ENCODE measurements at places on chromosomes 16 and 17.

DNA sequence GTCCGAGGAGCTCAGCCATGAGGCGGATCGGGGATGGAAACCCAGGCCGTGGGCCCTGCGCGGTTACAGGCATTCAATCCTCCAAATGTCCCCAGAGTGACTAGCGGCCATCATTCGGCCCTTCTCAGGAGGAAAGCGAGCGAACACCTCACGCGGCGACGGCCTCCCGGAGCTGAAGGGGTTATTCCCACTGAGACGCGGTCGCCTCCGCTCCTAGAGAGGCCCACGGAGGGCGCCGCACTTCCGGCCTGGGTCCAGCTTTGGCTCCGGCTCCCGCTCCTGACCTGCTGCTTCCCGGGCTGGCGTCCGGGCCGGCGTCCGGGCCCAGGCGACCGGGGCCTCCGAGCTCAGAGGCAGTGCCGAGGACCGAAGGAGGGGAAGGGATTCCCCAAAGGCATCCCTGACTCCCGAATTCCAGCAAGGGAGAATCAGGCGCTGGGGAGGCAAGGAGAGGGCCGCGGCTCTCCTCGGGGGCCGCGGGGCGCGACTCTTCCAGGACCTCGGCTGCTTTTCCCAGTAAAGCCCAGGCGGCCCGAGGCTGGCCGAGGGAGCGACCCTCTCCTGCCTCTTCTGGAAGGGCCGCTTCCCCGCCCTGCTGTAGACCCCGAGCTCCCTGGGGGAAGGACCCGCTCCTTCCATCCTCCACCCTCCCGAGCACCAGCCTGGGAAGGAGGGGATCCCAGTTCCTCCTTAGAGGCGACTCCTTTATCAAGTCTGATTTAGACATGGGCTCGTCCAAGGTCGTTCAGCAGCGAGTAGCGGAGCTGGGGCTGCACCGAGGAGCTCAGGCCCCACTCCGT lies 18.6 kb upstream of the ZNF629 start:
- no peaks in the 10 kb centered on the region for H3K36me3 ChIP-seq
- no peaks in the 10 kb centered on the region for H3K27me3 ChIP-seq
- peak overlapping the region; percentile 78 for H3K4me3 ChIP-seq

GRCh38 chr17:37557482-37557881 lies 51.7 kb downstream of the SYNRG start:
- DNase-seq, result no peak
- no peak overlapping the region for H3K27ac ChIP-seq

GRCh38 chr17:2990396-2990795 lies 73.0 kb downstream of the OR1D5 start:
- no peak overlapping the region for H3K27ac ChIP-seq
- H3K27me3 ChIP-seq, result no peaks in the 10 kb centered on the region
- peak; percentile 20 for DNase-seq
- H3K4me1 ChIP-seq, result no peaks in the 10 kb centered on the region
- no peaks in the 10 kb centered on the region for H3K36me3 ChIP-seq

GRCh38 chr16:84600343-84601229 lies 17.3 kb downstream of the COTL1 start:
- H3K36me3 ChIP-seq, result no peaks in the 10 kb centered on the region
- peaks cover 6% of the 10 kb centered on the region for H3K4me1 ChIP-seq
- H3K27ac ChIP-seq, result peak overlapping the region; percentile 46
- H3K27me3 ChIP-seq, result no peaks in the 10 kb centered on the region

DNA sequence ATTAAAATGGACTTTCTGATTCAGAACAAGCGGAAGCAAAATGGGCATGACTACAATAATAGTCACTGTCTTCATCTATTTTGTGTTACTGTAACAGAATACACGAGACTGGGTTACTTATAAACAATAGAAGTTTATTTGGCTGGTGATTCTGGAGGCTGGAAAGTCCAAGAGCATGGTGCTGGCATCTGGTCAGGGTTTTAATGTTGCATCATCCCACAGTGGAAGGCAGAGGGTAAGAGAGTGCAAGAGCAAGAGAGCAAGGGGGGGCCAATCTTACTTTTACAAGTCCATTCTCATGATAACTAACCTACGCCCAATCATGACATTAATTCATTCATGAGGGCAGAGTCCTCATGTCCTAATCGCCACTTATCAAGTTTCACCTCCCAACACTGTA lies 189.2 kb downstream of the TOX3 start:
- DNase-seq, result no peak
- H3K4me1 ChIP-seq, result no peaks in the 10 kb centered on the region
- H3K27me3 ChIP-seq, result no peaks in the 10 kb centered on the region
- no peak overlapping the region for H3K27ac ChIP-seq
- peaks cover 2% of the 10 kb centered on the region for H3K36me3 ChIP-seq

DNA sequence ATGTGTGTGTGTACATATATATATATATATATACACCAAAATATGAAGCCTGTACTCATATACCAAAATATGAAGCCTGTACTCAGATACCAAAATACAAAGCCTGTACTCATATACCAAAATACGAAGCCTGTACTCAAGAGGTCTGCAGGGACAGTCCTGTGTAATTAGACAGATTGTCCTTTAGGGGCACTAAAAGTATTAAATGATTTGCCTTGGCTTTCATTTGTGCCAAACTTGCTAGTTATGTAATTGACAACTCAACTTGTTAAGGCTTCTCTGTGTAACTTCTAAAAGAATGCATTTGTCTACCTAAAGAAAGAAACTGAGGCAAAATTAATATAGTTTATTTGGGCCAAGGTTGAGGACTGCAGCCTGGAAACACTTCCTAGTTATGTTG lies 30.8 kb upstream of the DHX40 start:
- no peaks in the 10 kb centered on the region for H3K36me3 ChIP-seq
- H3K27me3 ChIP-seq, result no peaks in the 10 kb centered on the region
- H3K4me1 ChIP-seq, result no peaks in the 10 kb centered on the region
- no peak overlapping the region for H3K4me3 ChIP-seq
- no peak for DNase-seq

GRCh38 chr17:27199948-27200347 lies 94.0 kb upstream of the WSB1 start:
- H3K27me3 ChIP-seq, result no peaks in the 10 kb centered on the region
- no peak overlapping the region for H3K27ac ChIP-seq
- H3K4me1 ChIP-seq, result no peaks in the 10 kb centered on the region
- DNase-seq, result no peak
- H3K4me3 ChIP-seq, result no peak overlapping the region

DNA sequence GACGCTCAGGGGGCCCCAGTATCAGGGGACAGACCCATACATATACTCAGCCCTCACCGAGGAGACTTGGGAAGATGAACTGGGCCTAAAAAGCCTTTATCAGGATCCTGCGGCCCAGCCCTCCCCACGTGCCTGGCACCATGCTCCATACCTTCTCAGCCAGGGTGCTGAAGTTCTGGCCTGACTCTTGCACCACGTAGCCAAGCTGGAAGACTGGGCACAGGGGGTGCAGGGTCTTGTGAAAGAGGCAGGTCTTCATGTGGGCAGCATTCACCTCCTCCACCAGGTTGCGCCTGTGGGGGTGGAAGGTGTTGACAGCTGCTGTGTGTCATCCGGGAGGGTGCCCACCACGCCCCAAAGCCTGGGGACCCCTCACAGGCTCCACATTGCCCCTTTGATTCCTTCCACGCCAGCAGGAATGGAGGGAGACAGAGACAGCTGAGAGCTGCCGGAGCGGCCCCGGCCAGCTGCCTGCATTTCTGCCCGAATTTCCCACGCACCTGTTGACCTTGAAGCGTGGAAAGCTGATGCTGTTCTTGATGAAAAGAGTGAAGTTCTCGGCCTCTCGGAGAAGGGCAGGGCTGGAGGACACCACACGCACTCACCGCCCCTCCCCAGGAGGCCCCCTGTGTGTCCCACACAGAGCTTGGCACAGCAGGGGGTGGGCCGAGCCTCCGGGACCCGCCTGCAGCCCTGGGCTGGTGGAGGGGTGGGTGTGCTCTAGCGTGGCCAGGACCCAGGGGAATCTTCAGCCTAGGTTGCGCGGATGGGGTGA lies 10.4 kb upstream of the CAMKK1 start:
- no peaks in the 10 kb centered on the region for H3K4me1 ChIP-seq
- H3K27me3 ChIP-seq, result no peaks in the 10 kb centered on the region
- DNase-seq, result no peak
- H3K27ac ChIP-seq, result no peak overlapping the region
- H3K4me3 ChIP-seq, result no peak overlapping the region

DNA sequence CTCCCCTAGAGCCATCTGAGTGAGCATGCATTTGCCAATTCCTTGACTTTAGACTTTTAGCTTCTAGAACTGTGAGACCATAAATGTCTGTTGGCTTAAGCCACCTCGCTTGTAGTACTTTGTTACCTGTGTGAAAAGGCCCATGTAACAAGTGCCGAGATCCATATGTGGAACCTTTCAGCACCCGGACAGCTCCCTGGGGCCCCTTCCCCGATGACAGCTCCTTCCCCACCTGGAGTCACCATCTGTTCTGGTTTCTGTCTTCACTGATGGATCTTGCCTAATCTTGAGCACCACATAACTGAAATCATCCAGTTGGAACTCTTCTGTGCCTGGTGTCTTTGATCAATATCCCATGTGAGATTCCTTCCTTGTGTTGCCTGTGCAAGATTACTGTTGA lies 78.9 kb upstream of the EEF2KMT start:
- H3K4me3 ChIP-seq, result no peak overlapping the region
- DNase-seq, result no peak
- H3K36me3 ChIP-seq, result no peaks in the 10 kb centered on the region
- H3K4me1 ChIP-seq, result no peaks in the 10 kb centered on the region
- no peaks in the 10 kb centered on the region for H3K27me3 ChIP-seq
- H3K27ac ChIP-seq, result no peak overlapping the region

DNA sequence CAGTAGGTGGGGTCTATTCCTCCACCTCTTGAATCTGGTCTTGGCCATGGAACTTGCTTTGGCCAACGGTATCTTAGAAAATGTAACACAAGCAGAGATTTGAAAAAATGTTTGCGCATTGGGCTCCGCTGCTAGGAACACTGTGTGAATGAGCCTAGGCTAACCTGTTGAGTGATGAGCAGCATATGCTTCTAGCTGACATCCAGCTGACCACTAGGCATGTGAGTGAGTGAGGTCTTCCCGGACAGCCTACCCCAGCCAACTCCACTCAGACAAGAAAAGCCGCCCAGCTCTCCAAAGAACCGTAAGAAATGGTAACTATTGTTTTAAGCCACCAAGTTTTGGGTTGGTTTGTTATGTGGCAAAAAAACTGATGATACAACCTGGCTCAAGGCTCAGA lies 31.4 kb upstream of the BCO1 start:
- peaks cover 5% of the 10 kb centered on the region for H3K4me1 ChIP-seq
- no peak overlapping the region for H3K4me3 ChIP-seq
- no peak overlapping the region for H3K27ac ChIP-seq
- no peaks in the 10 kb centered on the region for H3K27me3 ChIP-seq
- no peaks in the 10 kb centered on the region for H3K36me3 ChIP-seq

DNA sequence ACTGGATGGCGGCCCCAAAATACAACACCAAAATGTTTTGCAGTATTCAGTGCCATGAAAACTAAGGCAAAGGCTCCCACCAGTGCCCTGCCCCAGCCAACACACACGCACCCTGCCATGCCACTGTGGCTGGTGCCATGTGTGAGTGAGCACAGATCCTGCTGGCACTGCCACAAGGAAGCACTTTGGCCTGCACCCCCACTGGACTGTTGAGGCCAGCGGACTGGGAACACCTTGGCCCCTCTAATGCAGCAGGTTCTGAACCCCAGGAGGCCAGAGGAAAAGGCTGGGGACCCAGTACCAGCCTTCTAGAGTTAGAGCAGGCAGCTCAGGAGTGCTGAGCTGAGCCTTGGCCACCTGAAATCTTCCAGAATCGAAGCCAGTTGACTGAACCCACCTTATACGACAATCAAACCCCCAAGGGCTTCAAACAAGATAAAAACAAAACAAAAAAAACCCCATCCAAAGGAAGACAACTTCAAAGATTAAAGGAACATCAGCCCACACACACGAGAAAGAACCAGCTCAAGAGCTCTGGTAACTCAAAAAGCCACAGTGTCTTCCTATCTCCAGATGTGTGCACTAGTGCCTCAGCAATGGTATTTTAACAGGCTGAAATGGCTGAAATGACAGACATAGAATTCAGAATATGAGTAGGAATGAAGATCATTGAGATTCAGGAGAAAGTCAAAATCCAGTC lies 21.5 kb downstream of the NLRP1 start:
- no peak for DNase-seq
- no peaks in the 10 kb centered on the region for H3K4me1 ChIP-seq
- no peak overlapping the region for H3K27ac ChIP-seq
- no peaks in the 10 kb centered on the region for H3K27me3 ChIP-seq
- no peaks in the 10 kb centered on the region for H3K36me3 ChIP-seq
- no peak overlapping the region for H3K4me3 ChIP-seq

- H3K36me3 ChIP-seq, result no peaks in the 10 kb centered on the region
- no peak overlapping the region for H3K4me3 ChIP-seq
- DNase-seq, result peak; percentile 74
- no peaks in the 10 kb centered on the region for H3K27me3 ChIP-seq
Observed at GRCh38 chr17:58447039-58447975, 30.0 kb upstream of the RNF43 start.

- H3K36me3 ChIP-seq, result no peaks in the 10 kb centered on the region
- H3K4me3 ChIP-seq, result no peak overlapping the region
- peak overlapping the region; percentile 93 for H3K27ac ChIP-seq
- DNase-seq, result no peak
Observed at GRCh38 chr16:57798953-57799599, 3.2 kb downstream of the KIFC3 start.

All from liver (tissue), 10 donors.